ENCODE measurements at places on chromosomes 2 and 18.

DNA sequence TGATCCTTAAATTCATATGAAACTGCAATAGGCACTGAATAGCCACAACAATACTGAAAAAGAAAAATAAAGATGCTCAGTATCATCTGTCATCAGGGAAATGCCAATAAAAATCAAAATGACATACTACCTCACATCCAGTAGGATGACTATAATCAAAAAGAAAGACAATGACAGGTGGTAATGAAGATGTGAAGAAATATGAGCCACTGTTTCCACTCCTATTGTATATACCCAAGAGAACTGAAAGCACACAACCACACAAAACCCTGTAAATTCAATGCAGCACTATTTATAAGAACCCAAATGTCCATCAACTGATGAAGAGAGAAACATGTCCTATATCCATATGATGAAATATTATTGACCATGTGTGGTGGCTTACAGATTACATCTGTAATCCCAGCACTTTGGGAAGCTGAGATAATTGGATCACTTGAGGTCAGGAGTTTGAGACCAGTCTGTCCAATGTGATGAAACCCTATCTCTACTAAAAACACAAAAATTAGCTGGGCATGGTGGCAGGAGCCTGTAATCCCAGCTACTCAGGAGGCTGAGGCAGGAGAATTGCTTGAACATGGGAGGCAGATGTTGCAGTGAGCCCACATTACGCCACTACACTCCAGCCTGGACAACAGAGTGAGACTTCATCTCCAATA lies 39.9 kb downstream of the MAP3K2 start:
- DNase-seq = no peak

DNA sequence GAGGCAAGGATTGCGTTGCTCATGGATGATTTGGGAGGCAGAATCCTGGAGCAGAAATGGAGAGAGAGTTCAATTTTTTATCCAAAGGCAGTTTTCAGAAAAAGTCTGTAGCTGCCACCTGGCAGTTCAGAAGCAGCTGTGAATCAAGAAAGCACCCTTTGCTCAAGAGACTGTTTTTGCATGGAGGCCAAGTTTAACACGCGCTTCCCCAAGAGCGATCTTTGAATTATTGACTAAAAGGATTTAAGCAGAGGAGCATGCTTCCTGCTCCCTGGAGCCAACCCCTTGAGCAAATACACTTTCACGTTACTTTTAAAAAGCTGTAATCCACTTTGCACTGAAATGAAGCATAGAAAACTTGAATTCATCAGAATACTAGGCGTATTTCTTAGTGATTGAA lies 252.4 kb downstream of the RNF144A start:
- no peak for DNase-seq

GRCh38 chr2:162711832-162712540 lies 126.6 kb downstream of the KCNH7 start:
- no peak for DNase-seq

- no peak for DNase-seq
These were observed 11.6 kb upstream of the HNMT start for GRCh38 chr2:137952586-137953129.

DNA sequence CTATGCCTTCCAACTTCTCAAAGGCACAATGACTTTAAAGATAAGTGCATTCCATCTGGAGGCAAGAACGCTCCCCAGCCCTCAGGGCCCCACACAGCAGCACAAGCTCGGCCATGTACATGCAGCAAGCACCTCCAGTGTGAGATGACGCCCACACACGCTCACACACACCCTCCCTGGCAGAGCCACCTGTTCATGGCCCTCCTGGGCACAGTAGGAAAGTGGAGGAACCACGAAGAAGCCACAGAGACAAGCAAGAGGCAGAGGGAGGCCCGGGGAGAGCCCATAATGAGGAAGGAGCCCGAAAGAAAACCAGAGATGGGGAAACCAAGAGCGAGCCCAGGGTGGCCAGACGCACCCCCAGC lies 21.7 kb downstream of the BIN1 start:
- no peak for DNase-seq

- DNase-seq = no peak
These were observed 339.3 kb downstream of the LRP1B start for GRCh38 chr2:141791521-141791920.

DNA sequence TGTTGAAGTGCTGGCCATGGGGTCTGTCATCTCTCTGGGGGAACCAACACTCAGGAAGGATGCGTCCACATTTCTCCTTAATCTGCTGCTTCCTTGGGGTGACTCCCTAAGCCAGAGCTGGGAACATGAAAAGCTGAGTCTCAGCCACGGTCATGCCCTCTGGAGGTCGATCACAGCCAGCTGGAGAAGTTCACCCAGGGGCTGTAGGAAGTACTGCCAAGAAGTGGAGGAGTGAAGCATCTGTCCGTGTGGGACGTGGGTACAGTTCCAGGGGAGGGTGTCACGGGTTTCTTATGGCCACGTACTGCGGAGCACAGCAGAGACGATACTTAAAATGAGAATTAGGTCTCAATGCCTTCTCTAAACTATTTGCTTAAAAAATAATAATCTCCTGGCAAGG lies 42.4 kb upstream of the IGFBP2 start:
- DNase-seq = no peak

DNA sequence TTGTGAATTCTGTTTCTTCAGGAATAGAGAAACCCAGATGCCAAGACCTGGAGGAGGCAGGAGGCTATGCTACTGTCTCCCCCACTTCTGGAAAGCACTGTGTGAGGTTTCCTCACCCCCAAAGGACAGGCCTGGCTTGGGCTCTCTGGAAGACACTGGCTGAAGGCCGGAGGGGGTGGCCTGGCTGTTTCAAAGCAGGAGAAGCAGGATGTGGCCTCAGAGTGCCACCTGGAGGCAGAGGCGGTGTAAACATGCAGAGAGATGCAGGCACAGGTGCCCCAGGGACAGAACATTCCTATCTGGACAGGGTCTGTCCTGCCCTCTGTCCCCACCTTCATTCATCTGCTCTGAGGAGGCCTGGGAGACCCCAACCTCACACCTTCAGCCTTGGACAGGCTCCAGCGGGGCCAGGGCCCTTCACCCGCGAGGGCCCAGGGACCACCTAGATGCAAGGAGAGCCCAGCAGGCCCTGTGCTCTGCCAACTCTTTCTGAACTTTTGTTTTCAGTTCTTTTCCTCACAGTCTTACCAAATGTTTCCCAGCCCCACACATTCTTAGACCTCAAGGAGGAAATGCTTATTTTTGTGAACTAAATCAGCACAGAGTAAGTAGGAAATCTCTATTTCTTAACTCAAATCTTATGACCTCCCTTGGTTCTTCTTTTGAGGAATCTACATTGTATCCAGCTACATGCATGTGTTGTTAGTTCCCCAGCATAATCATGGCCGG lies 79.2 kb downstream of the LONRF2 start:
- peak; percentile 28 for DNase-seq

DNA sequence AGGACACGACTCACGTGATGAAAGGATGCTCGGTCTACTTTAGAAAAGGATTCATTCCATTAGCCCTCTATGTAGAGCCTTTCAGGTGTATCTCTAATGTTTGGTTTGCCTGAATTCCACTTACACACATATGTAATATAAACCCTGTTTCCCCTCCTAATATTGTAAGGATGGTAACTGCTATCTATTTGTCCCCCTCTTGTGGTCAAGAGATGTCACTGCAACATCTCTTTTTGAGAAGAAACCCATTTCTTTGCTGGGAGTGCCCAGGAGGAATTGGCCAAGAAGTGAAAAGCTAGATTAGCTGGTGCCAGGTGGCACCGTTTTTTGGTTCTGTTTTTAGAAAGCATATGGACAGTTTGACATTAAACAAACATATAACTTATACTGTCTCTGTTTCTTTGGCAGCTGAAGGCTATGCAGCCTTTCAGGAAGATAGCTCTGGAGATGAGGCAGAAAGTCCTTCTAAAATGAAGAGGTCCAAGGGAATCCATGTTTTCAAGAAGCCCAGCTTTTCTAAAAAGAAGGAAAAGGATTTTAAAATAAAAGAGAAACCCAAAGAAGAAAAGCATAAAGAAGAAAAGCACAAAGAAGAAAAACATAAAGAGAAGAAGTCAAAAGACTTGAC lies 41.2 kb downstream of the RALBP1 start:
- DNase-seq = no peak

DNA sequence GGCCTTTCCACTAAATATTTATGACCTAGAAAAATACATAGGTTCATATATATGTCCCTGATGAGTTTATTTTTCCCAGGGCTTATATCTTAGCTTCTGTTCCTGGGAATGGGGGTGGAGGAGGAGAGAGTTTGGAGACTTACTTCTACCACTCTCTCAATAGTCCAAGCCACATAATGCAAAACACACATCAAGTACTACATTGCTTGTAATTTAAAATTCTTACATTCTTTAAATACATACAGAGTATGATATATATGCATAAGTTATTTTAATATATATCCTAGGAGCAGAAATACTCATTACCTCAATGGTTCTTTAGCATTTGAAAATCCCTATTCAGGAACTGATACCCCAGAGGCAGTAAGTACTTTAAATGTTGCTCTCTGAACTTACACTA lies 73.2 kb upstream of the MYL1 start:
- no peak for DNase-seq

DNA sequence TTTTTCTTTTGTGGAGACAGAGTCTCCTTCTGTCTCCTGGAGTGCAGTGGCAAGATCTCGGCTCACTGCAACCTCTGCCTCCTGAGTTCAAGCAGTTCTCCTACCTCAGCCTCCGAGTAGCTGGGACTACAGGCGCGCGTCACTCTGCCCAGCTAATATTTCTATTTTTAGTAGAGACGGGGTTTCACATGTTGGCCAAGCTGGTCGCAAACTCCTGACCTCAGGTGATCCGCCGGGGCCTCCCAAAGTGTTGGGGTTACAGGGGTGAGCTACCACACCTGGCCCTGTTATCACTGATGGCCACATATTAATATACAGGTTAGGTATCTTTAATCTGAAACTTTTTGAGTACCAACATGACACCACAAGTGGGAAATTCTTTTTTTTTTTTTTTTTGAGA lies 3.4 kb downstream of the MRPL35 start:
- no peak for DNase-seq

DNA sequence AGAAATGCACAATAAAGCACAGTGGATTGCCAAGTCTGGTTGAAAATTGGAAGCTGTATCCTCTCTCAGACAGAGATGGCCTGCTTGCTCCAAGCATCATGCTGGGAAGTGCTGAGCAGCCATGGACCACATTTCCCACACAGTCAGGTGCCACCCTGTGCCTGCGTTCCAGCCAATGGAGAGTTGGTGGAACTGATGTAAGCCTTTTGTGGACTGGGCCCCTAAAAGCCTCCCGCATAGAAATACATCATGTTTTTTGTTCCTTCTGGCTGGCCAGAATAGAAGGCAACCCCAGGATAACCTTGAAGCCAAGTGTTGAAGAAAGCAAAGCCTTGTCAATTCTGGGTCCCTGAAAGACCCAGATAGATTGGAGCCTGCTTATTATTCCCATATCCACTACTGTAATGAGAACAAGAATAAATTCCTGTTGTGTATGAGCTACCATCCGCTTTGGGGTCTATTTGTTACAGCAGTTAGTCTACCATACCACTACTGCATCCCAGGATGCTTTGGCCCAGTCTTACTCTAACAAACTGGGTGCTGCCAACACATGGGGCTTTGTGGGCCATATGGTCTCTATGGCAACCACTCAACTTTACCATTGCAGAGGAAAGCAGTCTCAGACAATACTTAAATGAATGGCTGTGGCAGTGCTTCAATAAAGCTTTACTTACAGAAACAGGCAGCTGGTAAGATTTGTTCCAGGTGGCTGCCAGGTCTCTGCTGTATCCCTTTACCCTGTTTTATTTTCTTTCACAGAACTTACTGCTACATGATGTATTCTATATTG lies 65.4 kb downstream of the POLE4 start:
- DNase-seq = no peak

GRCh38 chr2:47091118-47091517 lies 64.0 kb downstream of the STPG4 start:
- no peak for DNase-seq

GRCh38 chr2:158795195-158795924 lies at the start of gene DAPL1:
Gene DAPL1, plus strand, starts transcription at chr2:158795317. Its CDS starts 56 bp downstream, at chr2:158795373.
- no peak for DNase-seq

DNA sequence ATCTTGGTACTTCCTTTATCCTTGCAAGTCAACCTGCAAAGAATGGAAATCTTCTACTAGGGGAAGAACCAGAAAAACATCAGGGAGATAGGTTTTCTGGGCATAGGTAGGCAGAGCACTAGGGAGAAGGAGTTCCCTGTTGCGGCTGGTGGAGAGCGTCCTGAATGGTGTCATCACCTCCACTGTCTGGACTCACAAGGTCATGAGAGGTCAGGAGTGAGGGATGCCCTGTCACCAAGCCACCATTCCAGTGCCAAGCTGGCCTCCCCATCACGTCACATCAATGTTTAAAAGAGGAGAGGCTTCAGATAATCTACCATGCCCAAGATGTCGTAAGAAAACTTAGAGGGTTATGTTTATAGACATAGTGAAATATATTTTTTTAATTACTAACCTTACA lies 72.1 kb downstream of the BCL2 start:
- no peak for DNase-seq

DNA sequence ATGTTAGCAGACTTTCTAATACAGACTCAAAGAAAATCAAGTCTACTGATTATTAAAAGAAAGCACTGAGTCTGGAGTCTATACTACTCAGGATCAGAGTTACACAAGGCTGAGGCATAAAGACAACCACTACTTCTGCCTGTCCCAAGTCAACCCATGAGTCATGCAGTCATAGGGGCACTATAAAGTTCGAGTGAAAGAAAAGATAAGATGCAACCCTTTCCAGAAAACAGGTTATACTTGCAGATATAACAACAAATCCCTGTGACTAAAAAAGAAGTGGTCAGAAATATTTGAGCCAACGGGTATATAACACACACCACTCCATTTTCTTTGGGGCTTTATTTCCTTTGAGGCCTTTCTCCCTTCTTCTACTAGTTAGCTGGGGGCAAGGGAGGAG lies 18.6 kb upstream of the SCRN3 start:
- no peak for DNase-seq

DNA sequence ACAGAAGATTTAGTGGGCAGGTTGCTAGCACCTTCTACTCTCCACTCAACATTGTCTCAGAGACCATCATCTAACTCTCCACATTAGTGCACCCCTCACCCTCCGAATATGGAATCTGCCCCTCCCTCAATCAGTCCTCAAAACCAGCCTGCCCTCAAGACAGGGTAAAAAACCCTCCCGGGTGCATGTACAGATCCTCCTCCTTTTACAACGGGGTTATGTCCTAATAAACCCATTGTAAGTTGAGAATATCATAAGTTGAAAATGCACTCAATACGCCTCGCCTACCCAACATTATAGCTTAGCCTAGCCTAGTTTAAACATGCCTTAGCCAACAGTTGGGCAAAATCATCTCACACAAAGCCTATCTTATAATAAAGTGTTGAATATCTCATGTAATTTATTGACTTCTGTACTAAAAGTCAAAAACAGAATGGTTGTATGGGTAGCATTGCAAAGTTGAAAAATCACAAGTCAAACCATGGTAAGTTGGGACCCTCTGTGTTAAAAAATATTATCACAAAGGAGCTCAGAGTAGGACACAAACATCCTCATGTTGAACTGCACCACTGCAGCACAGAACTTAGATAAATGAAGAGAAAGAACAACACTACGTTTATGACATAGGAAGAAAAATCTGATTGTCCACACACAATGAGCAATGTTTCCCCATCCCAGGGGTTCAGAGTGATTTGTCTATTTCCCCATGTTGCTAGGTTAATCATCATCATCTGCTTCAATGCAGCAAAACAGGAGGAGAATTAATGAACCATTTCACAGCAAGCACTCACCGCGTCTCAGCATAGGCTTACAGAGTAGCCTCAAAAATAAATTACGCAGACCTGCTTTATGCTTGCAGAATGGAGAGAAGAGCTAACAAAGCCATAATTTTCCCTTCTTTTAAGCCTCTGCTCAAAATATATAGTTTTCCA lies 184.1 kb upstream of the ARL4C start:
- DNase-seq = no peak

- DNase-seq = no peak
These were observed 35.2 kb downstream of the SP140L start for GRCh38 chr2:230362030-230362691.
